Stimulated activated CD8-positive, alpha-beta memory T cell treated with anti-CD3 and anti-CD28 coated beads, Interleukin-2, amount 100 ng/mL, for 1 hour (primary cell): ENCODE measurements at places on chromosomes 7 and 10.
A peak's percentile ranks its signal among the peaks of the same experiment; 100 is the strongest.

GRCh38 chr7:24279512-24279911, 4.5 kb upstream of the NPY start:
- no peak for DNase-seq

- DNase-seq = no peak
These were observed 1.2 kb upstream of the ADD3 start for GRCh38 chr10:110006358-110007160.

GRCh38 chr10:6185039-6185716, 17.6 kb upstream of the PFKFB3 start:
- DNase-seq = no peak

GRCh38 chr7:173209-173918, 19.0 kb upstream of the FAM20C start:
- DNase-seq = no peak

DNA sequence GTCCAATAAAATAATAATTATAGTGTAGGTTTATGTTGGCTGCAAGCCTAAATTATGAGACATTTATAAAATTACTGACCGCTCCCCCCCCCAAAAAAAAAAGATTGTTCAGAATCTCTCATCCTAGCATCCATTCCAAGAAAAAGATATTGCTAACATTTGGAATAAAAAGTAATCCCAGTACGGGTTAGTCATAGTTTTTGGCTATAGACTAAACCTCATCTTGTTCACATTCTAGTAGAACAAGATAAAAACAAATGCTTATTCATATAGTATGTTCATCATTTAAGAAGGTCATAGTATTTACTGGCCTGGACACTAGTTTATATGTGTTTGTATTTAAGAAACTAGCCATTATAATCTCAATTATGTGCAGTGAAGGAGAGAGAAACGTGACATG, 44.0 kb downstream of the ADK start:
- DNase-seq = no peak

DNA sequence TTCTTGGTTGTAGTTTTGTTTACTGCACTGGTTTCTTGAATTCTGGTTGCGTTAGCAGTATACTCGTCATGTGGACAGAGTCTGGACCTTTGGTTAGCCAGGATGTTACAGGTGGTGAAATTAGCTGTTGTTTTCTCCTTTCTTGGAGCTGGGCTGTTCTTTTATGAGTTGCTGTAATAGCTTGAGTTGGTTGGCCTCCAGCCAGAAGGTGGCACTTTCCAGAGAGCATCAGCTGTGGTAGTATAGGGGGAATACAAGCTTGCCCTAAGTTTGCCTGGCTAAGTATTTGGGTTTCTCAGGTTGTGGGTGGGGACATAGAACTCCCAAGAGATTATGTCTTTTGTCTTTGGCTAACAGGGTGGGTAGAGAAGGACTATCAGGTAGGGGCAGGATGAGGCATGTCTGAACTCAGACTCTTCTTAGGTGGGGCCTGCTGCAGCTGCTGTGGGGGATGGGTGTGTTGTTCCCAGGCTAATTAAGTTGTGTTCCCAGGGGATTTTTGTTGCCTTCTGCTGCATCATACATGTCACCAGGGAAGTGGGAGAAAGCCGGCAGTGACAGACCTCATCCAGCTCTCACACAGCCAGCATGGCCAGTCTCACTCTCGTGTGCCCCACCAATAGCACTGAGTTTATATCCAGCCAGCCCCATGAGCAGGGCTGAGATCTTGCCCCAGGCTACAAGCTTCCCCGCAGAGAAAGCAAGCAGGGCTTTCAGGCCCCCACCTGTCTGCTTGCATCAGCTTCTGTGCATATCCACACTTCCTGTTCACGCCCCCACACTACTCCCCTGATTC, 246.7 kb upstream of the TPK1 start:
- DNase-seq = no peak

GRCh38 chr7:17957871-17958270, 17.6 kb upstream of the SNX13 start:
- DNase-seq = no peak

GRCh38 chr7:94350734-94351133, 44.0 kb upstream of the COL1A2 start:
- DNase-seq = no peak

DNA sequence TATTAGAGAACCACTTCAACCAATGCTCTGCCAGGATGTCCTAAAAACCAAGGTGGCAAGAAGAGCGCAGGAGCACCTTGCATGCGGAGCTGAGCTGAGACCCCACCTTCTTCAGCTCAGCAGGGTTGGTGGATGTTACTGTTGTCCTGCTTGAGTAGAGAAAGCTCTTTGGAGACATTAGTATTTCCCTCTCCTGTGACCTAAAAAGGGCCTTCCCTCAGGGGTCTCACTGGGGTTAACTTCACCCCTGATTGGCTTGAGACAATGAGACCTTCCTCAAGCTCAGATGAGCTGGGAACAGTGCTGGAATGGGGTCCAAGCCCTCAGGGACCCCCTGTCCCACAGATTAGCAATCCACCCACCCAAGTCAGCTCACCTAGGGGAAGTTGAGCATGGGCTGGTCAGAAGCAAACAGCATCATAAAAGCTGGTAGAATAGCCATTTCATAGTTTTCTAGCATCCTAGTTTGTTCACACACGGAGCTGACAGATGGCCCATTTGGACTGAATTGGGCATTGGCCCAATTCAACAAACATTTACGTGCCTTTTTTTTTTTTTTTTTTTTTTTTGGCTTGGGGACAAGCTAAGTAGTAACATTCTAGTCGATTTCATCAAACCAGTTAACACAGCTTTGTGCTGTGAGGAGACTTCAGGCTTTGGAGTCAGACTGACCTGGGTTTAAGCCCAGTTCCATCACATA, 100.6 kb upstream of the HABP2 start:
- DNase-seq = no peak

DNA sequence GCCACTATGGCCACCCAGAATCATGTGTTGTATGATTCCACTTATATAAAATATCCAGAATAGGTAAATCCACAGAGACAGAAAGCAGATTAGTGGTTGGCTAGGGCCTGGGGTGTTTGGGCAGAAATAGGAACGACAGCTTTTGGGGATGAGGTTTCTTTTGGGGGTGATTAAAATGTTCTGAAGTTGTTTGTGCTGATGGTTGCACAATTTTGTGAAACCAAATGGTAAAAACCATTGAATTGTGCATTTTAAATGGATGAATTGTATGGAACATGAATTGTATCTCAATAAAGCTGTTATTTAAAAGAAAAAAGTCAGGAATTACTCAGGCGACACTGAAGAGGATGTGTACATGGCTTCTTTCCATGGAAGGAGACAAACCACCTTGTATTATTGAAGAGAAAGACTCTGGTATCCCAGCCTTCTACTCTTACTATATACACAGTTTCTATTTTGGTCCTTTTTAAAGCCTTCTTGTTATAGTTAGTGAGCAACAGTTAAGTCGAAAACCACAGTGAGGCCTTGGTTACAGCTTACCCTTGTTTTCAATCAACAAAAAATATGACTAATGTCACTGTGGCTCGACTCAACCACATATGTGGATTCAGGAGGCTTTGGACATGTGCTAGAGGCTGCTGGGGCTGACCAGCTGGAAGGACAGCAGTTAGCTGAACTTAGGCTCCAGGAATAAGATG, 57.1 kb upstream of the KMT2E start:
- DNase-seq = no peak

- DNase-seq = no peak
These were observed 790.8 kb upstream of the KCND2 start for GRCh38 chr7:119482209-119482608.

DNA sequence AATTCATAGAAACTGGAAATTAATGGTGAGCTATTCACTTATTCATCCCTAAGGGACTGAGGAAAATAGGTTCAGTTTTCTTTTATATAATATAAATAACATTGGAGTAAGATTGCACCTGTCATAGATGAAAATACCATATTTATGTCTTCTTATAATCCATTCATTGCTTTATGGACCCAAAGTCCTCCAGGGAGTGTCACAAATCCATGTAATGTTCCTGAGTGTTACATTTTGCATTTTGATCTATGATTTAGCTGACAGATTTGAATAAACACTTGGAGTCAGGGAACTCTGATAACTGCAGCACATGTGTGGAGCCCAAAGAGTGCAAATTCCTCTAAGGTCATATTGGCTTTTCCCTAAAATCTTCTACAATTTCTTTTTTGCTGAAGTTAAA, 484.3 kb downstream of the MDFIC start:
- DNase-seq = no peak

- no peak for DNase-seq
These were observed 275.4 kb downstream of the GRID1 start for GRCh38 chr10:86091216-86091615.

- no peak for DNase-seq
These were observed 17.2 kb downstream of the NUDCD3 start for GRCh38 chr7:44473295-44473694.

DNA sequence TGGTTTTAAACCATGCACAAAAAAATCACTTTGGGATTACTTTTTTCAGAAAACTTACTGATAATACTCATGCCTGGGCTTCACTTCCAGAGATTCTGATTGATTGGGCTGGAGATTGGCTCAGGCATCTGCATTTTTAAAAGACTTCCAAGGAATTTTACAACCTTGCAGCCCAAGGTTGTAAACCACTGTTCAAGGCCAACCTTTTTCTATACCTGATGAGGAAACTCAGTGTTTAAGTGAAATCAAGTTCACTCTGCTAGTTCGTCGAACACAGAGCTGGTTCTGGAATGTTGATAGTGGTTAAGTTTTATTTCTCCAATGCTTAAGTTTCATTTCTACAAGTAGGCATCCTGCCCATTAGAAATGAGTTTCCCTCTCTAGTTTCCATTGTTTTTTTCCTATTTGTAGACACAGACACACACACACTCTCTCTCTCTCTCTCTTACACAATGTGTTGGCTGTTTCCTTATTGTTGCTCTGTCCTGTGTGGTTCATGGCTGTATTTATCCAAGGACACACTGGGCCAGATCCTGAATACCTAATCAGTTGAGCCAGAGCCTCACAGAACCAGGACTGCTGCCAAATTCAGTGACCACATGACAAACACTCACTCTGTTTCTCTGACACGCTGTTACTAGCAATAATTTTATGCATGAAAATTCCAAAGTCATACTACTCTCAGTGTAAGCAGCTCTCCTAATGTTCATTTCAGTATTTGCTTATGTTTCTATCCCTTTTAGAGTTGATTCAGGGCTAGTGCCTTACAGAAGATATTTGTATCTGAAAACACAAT, 3.7 kb upstream of the IFIT1B start:
- DNase-seq = no peak

DNA sequence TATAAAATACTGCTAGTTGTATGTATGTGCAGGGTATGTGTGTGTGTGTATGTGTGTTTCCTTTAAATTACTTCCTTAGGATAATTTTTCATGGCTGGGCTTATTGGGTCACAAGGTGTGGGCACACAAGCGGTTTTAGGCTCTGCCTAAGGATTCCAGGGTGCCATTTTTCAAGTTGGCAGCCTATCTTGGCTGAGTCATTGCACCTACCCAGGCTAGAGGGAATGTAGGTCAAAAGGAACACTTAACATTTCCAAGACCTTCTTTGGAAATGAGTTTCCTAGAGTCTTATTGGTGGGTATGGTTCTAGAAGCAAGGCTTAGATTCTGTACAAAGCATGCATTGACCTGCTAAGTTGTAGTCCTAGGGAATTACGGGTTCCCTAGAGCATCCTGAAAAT, 642.1 kb downstream of the LRMDA start:
- DNase-seq = no peak

DNA sequence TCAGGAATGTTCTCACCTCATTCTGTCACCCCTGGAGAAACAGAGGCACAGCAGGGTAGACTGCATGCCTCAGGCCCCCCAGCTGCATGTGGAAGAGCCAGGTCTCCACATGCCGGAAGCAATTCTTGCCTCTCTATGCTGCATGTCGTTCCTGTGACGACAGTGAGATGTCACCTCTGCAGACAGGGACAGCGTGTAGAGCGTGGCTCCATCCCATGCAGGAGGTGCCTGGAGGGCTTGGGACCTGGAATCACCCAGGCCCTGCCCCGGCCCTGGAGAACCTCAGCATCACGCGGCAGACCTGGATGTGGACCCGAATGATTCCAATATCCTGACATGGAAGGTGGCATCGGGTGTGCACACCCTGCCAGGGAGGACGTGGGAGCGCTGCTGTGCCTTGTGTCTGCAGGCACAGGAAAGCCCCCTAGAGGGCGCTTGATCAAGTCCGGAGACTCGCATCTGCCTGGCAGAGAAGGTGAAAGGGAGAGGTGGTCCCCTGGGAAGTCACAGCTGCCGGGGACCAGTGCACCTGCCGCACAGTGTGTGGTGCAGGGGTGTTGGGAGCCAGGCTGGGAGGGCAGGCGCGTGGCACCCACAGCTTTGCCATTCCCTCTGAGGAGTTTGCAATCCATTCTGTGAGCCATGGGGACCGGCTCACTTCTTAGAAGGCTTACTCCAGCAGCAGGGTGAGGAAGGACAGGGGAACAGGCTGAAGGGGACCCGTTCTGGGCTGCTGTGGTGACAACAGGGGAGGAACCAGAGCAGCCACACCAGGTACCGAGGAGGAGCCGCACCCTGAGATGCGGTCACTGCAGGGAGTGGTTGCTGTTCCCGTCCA, 45.3 kb upstream of the EN2 start:
- DNase-seq = peak; percentile 4

DNA sequence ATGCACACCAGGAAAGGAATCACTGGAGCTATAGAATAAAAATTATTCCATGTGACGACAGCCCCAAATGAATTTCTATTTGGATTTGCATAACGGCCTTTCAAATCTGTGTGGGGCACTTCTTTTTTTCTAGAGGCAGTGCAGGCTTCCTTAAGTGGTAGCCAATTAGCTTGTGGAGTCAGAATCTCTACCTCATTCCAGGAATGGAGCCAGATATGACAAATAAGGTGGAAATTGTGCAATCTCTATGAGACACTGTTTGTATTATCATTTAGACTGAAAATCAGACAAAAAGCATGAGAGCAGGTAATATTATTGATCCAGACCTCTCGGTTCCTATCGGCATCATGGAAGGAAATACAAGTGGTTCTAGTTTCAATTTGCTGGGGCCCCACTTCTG, 78.7 kb downstream of the BEND7 start:
- no peak for DNase-seq

DNA sequence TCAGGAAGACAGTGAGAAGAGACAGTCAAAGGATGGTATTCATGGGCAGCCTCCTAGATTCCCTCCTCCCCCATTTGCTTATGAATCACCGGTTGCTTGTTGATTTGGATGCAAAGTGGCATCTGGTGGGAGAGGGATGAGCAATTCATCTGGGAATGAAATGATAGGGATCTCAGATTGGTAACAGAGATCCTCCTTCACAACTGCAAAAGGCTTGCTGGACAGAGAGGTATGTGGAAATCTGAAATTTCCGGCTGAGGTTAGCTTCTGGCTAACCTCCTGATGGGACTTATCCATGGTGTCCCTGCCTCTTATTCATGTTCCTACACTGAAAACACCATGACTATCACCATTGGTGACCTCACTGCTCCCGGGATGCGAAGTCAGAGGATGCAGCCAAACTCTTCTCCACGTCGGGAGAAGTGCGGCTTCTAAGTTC, 48.4 kb upstream of the PODXL start:
- DNase-seq = no peak

DNA sequence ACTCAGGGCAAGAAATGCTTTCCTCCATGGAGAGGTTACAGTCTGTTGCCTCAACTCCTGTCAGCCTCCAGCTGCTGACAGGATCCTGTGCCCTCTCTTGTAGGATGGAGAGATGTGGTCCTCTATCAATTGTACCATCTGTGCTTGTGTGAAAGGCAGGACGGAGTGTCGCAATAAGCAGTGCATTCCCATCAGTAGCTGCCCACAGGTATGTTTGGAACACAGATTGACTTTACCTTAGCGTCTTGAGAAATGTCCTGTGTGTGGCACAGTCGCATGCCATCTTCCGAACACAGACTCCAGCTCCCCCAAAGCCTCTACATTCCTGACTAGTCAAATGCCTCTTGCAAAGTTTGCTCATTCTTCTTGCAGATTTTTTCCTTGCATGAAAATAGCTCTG, 152.6 kb downstream of the BMPER start:
- no peak for DNase-seq

GRCh38 chr10:1180836-1181235, 124.7 kb downstream of the WDR37 start:
- DNase-seq = no peak
